ENCODE measurements at places on chromosomes 3 and 15. TPM values are rescaled to one million over a fixed set of nuclear protein-coding genes. Genes with fewer than 3 reads are reported as not detected.

Gene MYZAP
- 9.3 TPM for total RNA-seq

Gene C2CD4B
- 5.6 TPM for total RNA-seq

- H3K27me3 ChIP-seq: no peaks in the 10 kb centered on the region
- H3K4me1 ChIP-seq: no peaks in the 10 kb centered on the region
Measured at GRCh38 chr15:77454265-77454664, 33.6 kb downstream of the HMG20A start.

GRCh38 chr3:69998759-69999139, 784 bp upstream of the SAMMSON start:
- H3K4me1 ChIP-seq: peaks cover 14% of the 10 kb centered on the region
- H3K27me3 ChIP-seq: no peaks in the 10 kb centered on the region
- DNase-seq: peak; percentile 26
- H3K27ac ChIP-seq: peak overlapping the region; percentile 79
- H3K4me3 ChIP-seq: no peak overlapping the region
- no peaks in the 10 kb centered on the region for H3K36me3 ChIP-seq

DNA sequence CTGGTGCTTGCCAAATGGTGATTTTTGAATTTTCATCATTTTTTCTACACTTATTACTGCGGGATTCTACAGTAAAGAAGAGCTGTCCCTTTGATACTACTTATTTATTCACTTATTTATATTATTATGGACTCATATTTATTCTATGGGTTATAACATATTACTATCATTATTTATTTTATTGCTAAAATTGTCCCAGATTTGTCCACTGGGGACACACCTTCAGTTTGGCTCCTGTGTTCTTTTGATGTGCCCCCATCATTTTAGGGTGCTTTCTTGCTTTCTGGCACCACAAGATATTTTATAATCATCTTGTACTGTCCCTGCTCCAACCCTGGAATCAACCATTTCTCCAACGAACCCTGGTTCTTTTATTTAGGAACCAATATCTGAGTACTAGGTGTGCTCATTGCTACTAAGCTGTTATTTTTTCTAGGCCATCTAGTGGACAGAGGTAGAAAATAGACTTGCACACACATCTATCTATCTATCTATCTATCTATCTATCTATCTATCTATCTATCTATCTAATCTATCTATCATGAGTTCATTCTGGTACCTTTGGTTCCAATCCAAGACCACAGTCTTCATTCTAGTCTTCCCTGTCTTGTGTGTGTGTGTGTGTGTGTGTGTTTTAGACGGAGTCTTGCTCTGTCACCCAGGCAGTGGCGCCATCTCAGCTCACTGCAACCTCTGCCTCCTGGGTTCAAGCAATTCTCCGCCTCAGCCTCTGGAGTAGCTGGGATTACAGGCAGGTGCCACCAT, 16.0 kb downstream of the SLC22A14 start:
- H3K36me3 ChIP-seq: no peaks in the 10 kb centered on the region
- H3K27me3 ChIP-seq: no peaks in the 10 kb centered on the region
- peak; percentile 13 for DNase-seq
- H3K4me1 ChIP-seq: no peaks in the 10 kb centered on the region
- H3K27ac ChIP-seq: no peak overlapping the region

DNA sequence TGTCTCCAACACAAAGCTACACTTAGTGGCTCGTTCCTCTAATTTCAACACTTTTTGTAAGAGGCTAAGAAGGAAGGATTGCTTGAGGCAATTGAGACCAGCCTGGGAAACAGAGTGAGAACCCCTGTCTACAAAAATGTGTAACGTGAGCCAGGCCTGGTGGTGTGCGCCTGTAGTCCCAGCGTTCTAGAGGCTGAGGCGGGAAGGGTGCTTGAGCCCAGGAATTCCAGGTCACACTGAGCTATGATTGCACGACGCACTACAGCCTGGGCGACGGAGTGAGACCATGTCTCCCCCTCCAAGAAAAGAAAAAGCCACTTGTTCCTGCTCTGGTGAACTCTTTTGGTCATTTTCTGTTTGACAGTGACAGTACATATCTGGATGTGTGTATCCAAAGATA, 127.9 kb downstream of the GABRB3 start:
- H3K36me3 ChIP-seq: no peaks in the 10 kb centered on the region
- no peak for DNase-seq
- no peak overlapping the region for H3K27ac ChIP-seq
- H3K27me3 ChIP-seq: no peaks in the 10 kb centered on the region
